ENCODE measurements at places on chromosomes 13 and 19. TPM values are rescaled to one million over a fixed set of nuclear protein-coding genes. Genes with fewer than 3 reads are reported as not detected.

Gene NLRP4
- total RNA-seq: not detected

Gene LGALS4
- total RNA-seq: not detected

Gene MADCAM1
- total RNA-seq: 1.7 TPM

DNA sequence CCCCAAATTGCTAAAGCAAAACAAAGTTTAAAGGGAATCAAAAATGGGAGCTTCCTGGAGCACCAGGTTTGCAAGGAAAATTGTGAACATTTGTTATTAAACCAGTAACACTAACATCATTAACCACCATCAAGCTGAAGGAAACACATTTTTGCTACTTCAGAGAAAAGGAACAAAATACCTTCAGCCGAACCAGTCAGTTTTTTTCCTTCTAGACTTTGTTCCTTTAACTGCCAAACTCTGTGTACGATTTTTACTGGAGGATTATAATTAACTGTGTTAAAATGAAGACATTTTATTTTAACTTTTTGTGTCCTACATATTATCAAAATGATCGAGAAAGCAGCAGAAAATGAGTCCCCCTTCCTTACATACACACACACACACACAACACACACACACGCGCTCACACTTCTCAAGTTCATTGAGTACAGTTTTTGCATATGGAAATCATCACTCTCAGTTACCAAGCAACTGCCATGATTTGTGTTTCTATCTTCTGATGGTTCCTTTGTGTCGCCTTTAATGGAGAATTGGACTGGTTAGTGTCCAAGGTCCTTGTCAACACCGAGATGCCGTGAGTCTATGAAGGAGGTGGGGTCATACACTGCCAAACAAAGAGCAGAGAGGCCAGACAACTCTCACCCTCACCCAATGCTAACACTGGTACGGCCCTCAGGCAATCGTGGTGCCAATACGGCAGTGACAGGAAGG is 9.8 kb upstream of the SERP2 start:
- no peak for DNase-seq

GRCh38 chr19:15316498-15316897 is 15.8 kb downstream of the BRD4 start:
- no peak for DNase-seq

DNA sequence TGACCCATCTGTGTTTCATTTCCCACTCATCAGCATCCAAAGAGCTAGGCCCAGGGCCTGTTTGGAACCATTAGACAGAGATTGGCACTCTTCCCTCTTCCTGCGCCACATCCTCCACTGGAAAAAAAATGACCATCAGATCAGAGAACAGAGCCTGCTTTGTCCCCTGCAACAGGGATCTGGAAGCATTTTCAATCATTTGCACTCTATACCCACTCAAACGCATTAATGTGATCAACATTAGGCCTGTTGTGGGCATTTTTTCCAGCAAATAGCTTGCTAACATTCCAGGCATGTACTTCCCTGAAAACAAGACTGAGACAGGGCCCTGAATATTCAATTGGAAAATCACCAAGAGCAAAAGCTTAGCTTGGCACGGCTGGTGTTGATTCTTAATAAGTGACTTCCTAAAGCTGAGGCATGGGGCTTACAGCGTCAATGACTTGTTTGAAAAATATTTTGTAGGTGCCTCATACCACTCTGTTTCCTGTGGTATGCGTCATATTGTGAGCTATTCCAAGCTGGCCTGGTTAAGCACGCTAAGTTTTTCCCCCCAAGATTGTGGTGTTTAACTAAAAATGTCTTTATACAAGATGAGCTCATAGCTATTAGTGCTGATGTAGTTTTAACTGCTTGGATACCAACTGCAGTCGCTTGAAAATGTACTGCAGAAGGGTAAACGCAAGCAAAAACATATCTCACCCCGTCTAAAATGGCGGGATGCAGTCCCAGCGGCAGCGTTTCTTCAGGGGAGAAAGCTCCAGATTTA is 404.4 kb downstream of the SPRY2 start:
- no peak for DNase-seq

DNA sequence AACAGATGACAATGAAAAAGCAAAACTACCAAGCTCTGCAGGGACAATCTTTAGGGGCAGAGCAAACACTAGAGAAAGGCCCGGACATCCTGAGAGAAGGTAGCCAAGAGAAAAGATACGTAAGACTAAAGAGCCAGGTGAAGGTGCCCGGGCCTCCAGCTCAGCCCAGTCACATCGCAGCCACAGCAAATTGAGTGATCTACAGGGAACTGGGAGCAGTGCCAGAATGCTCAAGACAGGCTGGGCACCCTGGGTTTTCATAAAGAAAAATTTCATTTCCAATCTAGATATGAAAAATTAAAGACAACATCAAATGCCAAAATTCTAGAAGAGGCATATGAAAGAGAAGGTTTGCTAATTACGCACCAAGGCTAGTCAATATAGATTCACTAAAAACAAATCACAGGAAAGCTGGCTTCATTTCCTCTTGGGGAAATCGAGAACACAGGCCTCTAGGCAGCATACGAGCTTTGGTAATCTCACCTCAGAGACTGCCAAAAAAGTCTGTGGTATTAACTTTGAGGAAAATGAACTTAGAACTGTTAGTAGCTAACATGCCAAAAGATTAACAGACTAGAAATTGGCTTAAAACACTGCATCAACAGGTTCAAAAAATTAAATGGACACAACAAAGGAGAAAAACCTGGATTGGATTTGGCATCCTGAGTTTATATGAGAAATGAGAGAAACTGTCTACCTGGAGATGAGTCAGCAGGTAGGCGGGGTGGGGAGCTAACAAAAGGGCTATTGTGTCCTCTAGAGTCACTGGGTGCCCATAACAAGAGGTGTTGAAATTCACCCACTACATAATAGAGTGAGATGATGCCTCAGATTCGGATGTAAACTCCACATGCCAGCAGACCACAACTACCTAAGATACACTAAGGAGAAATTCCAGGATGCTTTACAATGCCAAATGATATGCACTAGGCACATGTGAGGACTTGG is 6.6 kb downstream of the ANKRD10 start:
- no peak for DNase-seq

DNA sequence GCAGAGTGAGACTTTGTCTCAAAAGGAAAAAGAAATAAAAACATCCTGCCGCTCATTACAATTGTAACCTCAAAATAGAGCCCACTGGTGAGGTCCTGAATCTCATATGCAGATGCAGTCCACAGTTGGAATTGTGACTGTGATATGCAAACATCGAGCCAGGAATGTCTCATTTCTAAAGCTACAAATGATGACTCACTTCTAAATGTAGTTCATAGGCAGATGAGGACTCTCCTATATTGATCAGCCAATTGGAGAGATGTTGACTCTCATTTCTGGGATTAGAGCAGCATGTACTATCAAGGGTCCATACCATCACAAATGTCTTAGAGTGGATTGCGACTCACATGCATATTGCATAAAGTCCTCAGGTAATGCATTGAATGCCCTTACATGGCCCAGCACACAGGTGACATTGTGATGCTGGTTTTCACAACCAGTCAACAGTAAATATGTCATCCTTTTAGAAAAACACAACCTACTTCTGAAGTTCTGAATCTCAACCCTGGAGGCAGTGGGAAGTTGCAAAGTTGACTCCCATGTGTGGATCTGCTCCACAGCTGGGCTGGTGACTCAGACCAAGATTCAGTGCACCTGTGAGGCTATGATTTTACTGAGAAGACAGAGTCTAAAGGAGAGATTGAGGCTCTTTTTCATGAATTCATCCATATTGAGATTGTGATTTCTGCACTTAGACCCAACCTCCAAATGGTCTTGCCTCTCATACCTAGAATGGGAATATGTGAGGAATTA is 16.9 kb upstream of the ZNF254 start:
- no peak for DNase-seq
